Hepatic stellate cell (primary cell): ENCODE measurements at places on chromosomes 2 and 18.

- DNase-seq, result no peak
Observed at GRCh38 chr2:192026825-192027120, 168.0 kb downstream of the TMEFF2 start.

DNA sequence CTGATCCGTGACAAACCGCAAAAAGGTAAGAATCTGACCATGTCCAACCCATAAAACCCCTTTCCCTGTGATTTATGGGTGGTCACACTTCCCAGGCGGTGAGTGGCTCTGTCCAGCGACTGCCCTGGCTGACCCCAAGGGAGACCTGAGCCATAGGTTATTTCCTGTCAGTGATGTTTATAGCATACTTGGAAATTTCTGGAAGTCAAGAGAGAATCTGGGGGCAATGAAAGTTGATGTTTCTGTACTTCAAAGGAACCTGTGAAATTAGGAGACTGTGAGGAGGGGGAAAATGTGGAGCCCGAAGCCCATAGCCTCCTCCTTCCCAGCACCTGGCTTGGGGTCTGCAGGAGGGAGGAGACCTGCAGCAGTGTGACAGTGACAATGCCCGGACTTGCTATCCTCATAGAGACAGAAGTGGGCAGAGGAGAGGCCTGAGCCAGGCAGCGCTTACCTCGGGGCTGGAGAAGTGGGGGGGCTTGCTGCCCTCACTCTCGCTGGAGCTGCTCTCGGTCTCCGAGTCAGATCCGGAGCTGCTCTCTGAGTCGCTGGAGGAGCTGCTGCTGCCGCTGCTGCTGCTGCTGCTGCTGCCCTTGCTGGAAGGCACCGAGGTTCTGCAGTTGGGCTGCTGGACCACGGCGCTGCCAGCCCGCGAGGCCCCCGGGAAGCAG is 111.3 kb upstream of the REV1 start:
- DNase-seq, result no peak

DNA sequence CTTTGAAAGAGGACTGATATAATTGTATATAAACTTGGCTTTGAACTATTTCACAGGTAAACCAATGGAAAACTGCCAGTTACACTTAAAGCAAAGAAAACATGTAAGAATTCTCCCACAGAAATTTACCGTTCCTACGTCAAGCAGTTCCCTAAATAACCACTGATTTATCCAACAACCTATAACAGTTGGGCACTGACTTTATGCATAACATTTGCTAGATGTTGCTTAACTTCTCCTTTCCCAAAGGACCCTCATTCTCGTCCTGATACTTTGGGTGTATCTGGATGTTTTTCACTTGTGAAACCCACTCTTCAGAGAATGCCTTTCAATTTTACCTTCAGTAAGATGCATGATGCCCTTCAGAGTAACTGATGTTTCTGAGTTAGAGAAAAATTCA is 43.8 kb downstream of the STAT1 start:
- no peak for DNase-seq

- DNase-seq, result no peak
Observed at GRCh38 chr2:8380026-8380425, 301.8 kb upstream of the ID2 start.

GRCh38 chr2:74373985-74374384 is 6.1 kb downstream of the DCTN1 start:
- no peak for DNase-seq

DNA sequence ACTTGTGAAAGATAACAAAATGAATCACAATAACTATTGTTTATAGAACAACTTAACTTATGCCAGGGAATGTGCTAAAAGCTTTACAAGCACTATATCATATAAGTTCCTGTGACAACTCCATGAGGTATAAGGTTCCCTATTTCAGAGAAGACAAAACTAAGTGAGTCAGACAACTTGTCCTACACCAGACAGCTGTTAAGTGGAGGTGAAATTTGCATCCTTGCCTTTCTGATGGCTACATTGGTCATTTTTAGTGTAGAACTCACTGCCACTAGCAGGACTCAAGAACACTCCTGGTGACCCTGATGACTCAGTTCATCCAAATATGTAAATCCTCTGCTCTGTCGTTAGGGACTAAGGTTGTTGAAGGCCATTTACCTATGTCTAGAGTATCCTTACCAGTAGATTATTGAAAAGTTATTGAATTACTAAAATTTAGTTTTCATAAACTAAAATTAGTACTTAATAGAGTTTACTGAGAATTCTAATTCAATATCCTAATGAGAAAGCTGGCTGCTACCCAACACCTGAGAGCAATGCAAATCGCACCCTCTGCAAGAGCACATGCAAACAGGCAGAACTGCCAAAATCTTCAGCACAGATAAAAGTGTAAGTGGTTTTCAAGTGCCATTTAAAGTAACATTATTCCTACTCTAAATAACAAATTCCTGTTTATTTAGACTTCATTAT is 636.2 kb downstream of the NRXN1 start:
- no peak for DNase-seq

GRCh38 chr18:21571772-21572171 is 28.7 kb downstream of the ESCO1 start:
- DNase-seq, result no peak

DNA sequence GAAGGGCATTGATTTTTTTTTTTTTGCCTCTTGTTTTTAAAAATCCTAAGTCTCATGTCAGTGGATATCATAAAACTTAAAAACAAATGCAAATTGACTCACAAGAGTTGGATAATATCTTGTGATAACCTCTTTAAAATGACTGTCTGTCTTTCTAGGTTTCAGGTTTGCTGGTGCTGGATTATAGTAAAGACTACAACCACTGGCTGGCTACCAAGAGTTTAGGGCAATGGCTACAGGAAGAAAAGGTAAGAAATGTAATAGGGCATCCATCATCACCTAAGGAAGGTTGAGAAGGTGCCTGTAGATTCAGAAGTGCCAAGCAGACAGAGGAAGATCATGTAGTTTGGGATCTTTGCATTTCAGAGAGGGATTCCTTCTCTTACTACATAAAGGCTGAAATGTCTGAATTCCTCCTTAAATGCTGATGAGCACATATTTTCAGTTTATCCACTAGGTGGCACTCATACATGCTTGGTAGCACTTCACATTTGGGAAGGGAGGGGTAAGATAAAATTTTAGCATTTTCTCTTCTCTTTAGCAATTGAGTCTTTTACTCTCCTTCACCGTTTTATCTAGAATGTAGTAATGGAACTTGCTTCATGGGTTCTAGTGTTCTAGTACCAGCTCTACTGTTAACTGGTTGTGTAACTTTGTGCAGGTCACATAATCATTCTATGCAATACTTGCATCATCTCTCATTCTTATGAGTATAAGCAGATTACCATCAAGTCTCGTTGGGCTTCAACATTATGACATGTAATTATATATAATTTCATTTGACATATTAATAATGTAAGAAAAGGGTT is 21.1 kb downstream of the CPS1 start:
- DNase-seq, result peak; percentile 9

- DNase-seq, result no peak
Observed at GRCh38 chr2:12766421-12766879, 49.7 kb downstream of the TRIB2 start.

- no peak for DNase-seq
Observed at GRCh38 chr2:100130595-100131391, 11.6 kb downstream of the AFF3 start.

DNA sequence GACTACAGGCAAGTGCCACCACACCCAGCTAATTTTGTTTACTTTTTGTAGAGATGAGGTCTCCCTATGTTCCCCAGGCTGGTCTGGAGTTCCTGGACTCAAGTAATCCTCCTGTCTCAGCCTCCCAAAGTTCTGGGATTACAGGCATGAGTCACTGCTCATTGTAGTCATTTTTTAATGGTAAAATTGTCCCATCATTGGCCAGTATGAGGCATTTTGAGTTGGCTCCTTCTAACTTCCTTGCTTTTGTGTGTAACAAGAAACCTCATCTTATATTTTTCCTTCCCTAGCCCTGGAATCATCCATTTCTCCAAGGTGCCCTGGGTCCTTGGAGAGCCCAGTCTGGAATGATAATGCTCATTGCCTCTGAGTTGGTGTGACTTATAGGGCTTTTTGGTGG is 148.5 kb downstream of the INHBB start:
- DNase-seq, result no peak

- DNase-seq, result no peak
Observed at GRCh38 chr2:215362562-215362904, 50.7 kb downstream of the ATIC start.

- DNase-seq, result no peak
Observed at GRCh38 chr18:57923611-57924010, 120.4 kb upstream of the NEDD4L start.

GRCh38 chr2:187329586-187329985 is 118.5 kb downstream of the CALCRL start:
- DNase-seq, result no peak

DNA sequence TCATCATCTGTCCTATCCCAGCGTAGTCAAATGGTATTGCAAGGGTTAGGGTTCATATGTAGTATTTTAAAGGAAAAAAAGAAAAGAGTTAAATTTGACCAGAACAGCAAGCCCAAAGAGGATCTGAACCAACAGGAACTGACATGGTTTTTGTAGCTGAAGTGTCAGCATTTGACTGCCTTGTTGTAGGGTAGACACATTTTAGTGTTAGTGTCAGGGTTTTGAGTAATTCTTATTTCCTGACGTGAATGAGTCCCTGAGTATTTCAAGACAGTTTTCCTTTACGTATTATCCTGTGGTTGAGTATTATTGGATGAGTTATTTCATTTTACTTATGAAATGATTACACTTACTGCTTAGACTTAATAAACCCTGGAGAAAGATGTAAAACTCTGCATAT is 173.3 kb upstream of the ZEB2 start:
- DNase-seq, result no peak

DNA sequence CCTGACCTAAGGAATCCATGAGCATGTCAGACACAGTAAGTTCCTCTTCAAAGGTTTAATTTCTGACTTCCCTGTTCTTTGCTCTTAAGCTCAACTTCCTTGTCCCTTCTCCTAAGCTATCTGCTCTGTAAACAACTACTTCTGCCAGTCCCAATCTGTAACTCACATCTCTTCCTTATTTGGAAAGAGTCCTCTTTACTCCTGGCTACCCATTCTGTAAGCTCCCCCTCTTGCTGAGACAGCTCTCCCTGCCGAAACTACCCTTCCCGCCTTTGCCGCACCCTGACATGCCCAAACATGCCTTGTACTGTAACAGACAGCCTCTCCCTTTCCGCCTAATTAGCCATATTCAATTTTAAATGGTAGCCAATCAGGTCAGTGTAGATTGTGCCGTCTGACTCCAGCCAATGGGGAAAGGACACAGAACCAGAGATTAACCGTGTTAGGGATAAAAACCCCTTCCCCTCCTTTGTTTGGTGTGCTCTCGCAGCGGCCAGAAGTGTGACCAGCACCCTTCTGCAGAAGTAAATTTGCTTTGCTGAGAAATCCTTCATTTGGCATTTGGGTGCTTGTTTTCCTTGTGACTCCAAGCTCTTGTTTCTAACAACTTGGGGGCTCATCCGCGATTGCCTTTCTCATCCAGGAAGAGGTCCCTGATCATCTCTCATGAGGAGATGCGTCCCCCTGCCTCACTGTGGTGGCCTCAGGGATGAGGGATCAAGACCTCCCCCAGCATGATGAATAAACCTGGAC is 49.0 kb downstream of the PIAS2 start:
- DNase-seq, result no peak

DNA sequence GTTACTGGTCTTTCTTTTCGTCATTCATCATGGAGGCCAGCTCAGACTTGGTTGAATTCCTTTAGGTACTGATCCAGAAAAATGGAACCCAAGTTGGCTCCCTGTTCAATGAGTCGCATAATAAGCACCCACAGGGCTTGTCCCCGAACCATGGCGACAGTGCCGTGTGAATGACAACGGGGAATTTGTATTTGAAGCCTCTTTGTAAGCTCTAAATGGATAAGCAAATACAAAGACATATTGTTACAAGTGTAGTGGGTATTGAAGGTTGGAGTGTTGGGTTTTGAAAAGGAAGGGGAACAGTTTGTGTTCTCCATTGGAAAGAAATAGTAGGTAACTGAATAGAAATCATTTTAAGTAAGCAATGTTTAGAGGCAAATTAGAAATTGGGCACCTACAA is 288.9 kb downstream of the SLC4A3 start:
- DNase-seq, result no peak

DNA sequence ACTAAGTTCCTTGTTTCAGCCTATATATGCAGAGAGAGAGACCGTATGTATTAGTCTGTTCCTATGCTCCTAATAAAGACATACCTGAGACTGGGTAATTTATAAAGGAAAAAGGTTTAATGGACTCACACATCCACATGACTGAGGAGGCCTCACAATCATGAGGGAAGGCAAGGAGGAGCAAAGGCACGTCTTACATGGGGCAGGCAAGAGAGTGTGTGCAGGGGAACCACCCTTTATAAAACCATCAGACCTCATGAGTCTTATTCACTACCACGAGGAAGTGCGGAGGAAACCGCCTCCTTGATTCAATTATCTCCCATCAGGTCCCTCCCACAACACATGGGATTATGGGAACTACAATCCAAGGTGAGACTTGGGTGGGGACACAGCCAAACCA is 73.8 kb downstream of the TMEM18 start:
- no peak for DNase-seq

DNA sequence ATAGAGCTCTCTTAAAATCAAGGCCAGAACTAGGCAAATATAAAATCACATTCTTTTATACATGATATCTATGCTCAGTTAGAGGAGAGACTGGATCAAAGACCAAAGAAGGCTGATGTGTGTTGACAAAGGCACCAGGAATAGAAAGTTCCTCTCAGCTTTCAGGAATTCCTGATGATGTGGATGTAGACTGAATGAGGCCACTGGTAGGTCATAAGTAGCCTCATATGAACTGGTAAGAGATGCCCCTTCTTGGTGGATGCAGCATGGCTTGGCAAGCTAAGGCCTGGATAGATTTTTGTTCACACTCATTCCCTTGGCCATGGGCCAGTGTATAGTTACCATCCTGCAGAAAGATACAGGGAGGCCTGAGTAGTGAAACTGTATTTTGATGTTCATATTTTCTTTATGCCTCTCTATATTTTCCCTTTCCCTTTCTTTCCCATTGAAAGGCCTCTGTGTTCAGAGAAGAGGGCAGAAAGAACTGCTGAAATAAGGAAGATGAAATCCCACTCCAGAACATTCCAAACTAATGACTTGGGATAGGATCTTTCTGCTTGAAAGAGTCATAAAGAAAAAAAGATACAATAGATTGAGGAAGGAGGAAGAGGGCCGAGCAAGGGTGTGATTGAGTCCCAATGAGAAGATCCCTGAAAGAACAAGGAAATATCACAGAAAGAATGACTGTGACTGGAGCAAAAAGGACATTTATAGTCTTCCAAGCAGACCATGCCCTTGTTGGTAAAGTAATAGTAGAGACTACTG is 2182.7 kb upstream of the PIK3C3 start:
- no peak for DNase-seq

DNA sequence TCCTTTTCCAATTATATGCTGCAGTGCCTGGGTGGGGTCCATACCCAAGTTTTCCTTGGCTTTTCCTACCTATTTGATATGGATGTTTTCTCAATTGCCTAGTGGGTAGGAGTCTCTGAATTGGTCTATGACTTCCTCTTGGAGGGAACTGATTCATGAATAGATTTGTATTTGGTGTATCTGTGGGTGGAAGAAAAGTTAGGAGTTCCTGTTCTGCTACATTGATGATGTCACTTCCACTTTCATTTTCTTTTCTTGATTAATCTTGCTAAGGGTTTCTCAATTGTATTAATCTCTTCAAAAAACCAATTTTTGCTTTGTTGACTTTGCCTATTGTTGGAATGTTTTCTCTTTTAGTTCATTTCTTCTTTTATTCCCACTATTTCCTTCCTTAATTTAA is 37.4 kb upstream of the SLC9A2 start:
- no peak for DNase-seq

GRCh38 chr2:109279243-109279860 is 150.3 kb downstream of the SH3RF3 start:
- DNase-seq, result peak; percentile 64
